Activated CD8-positive, alpha-beta memory T cell treated with anti-CD3 and anti-CD28 coated beads for 48 hours (primary cell): ENCODE measurements at places on chromosomes 6 and 20.

DNA sequence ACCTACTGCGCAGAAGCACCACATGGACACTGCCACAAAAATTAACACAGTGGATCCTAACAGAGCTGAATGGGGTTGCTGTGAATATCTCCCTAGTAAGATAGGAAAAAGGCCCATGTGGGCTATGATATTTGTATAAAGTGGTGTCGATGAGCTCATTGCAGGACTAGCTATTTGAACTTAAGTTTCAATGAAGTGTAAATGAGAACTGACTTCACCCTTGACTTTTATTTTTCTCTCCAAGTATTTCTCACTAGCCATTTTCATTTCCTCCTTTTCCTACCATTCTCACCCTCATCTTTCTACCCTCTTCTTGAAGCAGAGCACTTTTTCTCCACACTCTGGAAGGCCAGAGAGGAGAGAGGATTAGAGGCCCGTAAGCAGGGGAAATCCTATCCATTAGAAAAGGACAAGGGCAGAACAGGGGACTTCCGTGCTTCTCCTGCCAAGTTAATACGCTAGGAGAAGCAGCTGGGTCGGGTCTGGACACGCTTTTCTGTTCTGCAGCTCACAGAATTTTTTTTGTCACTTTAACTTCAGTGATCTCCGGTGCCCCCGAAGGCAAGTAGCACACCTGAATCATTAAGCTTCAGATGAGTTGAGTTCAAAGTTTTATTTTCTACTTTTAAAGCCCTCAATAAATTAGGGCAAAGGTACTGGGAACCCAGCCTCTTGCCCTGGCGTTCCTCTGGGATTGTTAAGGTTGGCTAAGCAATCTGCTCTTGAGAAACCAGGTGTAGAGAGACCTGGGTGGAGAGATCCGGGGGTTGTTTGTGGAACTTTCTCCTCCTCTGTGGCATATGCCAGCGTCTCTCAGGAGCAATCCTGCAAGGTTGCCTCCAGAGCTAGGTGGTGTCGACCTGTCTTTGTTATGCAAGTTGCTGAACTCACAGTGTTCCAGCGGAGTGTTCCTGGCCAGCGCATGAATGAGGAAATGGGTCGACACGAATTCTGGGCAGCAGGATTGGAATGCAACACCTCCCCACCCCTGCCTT lies 56.2 kb upstream of the ARID1B start:
- no peak for DNase-seq

DNA sequence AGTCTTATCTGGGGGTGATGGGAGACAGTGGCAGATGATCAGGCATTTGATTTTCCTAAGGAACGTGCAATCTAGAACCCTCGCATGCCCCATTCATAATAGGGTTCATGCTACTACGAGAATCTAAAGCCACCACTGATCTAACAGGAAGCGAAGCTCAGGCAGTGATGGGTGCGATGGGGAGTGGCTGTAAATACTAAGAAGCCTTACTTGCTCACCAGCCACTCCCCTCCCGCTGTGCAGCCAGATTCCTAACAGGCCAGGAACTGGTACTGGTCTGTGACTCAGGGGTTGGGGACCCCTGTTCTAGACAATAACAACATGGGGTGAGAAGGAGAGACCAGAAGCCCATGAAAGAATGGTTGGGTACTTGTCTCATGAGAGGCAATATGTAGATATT lies 4.5 kb downstream of the TREML4 start:
- no peak for DNase-seq

DNA sequence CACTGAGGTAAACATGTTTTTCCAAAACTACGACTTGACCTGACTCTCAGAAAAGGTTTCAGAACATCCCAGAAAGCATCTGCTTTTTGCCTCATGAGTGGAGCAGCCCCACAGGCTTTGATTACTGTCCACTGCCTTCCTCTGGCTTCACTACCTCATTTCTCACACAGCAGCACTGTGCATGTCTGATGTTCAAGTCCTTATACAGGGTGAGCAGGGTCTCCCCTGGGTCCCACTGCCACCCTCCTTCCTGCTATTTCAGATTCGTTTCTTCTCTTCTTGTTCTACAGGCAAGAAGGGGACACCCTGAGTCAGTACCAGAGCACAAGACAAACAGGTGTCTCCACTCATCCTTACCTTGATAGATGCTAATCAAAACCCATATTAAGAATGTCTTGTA lies 64.7 kb upstream of the NFATC2 start:
- DNase-seq = no peak

GRCh38 chr6:75418233-75418632 lies 75.4 kb downstream of the FILIP1 start:
- DNase-seq = no peak

DNA sequence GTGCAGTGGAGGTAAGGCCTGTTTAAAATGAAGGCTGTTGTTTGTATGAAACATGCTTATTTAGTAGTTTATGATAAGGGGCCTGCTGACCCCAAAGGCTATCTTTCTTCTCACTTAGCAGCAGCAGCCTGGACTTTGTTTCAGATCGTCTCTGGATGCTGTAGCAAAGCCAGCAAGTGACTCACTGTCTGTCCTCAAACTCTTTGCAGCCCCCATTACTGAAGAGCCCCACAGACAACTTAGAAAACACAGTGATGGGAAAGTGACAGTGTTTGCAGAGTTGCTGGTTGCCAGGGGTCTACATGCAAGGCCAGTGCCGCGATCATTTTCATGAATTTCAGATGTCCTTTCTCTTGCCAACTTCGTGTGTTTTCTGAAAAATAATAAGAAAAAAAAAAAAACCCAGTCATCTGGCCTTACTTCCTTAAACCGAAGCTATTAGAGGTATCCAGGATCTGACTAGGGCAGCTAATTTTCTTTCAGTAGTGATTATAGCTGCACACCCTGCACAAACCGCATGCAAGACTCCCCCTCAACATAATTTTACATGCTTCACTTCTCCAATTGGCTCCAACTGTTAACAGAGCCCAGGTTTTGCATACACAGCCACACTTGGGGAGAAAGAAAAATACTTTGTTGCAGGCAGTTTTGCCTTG lies 11.6 kb upstream of the F13A1 start:
- no peak for DNase-seq

GRCh38 chr6:15370733-15371671 lies 125.1 kb downstream of the JARID2 start:
- DNase-seq = no peak

DNA sequence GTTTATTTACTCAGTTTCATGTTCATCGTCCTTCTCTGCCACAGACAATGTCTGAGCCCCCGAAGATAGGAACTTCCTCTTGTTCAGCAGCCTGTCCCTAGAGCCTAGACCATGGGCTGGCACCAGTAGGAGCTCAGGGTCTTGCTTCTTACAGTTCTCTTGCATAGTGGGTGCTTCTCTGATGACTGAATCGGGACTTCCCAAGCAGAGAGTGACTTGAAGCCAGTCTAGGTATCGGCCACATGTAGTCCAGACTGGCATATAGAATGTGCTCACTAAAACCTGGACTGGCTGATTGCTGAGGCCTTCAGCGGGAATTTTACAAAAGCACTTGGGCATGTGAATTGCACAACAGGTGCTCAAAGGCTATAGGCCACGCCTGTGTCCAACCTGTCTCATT lies 52.0 kb downstream of the PRDM1 start:
- DNase-seq = no peak

DNA sequence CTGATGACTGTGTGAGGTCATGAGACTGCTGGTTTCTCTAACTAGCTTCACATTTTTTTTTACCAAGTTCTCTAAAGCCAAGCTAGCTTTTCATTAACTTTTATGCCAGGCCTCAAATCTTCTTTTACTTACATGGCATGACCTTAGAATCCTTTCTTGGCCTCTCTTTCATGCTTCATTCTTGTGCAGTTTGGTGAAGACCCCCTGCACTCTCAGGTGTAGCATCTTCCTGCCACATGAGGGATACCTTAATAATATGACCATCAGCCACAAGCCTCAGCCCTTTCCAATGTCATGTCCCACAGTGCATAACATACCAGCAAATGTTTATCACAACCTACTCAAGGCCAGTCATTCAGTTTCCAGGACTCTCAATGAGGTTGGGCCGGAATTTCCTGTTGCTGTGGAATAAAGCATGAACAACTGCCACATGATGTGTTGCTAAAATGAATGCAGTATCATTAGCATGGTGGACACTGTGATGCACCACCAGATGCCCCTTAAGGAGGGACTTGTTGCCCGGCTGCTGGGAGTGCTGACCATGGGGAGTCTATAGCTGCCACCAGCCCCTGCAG lies 72.2 kb downstream of the RIN2 start:
- no peak for DNase-seq

- no peak for DNase-seq
These were observed 595.5 kb downstream of the COL12A1 start for GRCh38 chr6:74610352-74610751.

GRCh38 chr6:53378208-53378607 lies 29.5 kb upstream of the ELOVL5 start:
- DNase-seq = no peak

- no peak for DNase-seq
These were observed 14.8 kb upstream of the CD164 start for GRCh38 chr6:109397020-109397419.

GRCh38 chr6:138601128-138601527 lies 101.8 kb upstream of the NHSL1 start:
- no peak for DNase-seq

DNA sequence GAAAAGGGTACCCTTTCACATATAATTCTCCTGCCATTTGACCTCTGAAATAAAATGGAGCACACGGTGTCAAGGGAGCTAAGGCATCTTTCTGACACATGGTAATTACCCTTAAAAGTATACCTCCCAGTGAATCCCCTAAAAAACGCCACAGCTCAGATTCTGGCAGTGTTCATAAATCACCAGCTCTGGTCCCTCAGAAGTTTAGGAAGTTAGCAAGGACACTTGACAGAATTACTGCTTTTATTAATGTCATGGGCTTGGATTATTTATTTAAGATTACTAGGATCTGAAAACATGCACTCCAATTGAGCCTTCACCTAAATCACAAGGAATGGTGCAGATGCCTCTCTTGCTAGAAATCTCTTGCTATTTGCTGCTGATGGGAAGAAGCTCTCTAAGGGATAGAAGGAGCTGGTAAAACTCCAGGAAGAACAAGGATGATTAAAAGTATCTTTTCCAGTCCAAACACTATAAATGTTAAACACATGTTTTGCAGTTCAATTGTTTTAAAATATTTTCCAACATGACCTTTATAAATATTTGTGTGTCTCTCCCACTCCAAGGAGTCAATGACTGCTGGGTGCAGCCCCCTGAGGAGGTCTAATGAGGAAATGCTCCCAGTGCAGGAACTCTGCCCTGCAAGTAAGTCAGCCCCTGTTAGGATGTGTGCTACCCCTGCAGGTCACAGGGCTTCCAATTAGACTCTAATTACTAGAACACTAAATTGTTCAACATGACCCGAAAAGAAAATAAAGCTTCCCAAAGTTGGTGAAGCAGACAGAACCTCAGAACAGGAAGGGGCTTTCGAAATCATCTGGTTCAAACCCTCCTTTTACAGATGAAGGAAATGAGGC lies 230.3 kb downstream of the TFAP2A start:
- no peak for DNase-seq

- DNase-seq = no peak
These were observed 85.9 kb downstream of the SMLR1 start for GRCh38 chr6:130913120-130913519.

- no peak for DNase-seq
These were observed 49.9 kb downstream of the FAM50B start for GRCh38 chr6:3899061-3899460.

GRCh38 chr6:83984411-83984810 lies 49.2 kb upstream of the MRAP2 start:
- no peak for DNase-seq

GRCh38 chr6:4794140-4794707 lies 18.0 kb downstream of the CDYL start:
- no peak for DNase-seq

DNA sequence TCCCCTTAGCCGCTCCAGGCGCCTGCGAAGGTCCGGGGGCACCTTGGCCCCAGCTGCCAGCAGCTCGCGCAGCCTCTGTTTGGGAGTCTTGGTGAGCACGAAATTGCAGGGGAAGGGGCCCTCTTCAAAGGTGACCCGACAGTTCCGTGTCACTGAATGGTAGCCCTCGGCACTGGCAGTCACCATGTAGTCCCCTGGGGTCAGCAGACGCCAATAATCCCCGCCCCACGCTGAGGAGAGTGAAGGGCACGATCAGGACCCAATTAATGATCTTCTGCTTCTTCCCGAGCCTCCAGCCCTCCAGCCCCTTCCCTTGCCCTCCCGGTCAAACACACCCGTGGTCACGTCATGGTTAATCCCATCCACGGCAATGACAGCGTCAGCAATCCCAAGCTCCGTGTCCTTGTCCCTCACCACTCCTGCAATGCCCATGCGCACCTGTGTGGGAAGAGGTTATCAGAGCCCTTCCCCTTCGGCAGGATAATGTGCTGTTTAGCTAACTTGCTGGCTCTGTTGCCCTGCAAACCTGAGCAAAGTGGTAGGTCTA lies 6.2 kb downstream of the CPXM1 start:
- no peak for DNase-seq

- DNase-seq = no peak
These were observed 122.8 kb downstream of the TASP1 start for GRCh38 chr20:13515796-13516558.

DNA sequence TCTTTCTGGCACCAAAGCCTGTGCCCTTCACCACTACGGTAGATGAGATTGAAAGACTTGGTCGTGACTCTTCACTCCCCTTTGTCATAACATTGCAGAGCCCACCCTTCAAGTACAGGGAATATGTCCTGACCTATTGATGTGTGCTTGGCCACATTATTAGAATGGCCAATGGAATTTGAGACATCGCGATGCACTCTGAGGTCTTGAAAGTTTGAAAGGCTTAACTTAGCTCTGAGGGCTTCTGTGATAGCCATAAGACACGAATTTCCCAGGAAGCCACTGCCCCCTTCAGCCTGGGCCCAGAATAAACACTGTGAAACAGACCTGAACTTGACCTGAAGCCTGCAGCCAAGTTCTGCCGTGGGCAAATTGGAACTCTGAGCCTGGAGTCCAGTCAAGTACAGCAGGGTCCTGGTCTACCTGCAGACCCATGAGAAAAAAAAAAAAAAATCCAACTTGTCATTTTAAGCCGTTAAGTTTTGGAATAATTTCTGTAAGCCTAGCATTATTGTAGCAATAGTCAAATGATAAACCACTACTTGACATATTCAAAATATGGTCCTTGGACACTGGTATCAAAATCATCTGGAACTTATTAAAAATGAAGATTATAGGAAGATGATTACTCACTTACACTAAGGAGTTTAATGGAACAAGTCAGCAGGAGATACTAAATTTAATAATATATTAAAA lies 36.9 kb upstream of the TRAF3IP2 start:
- DNase-seq = no peak

DNA sequence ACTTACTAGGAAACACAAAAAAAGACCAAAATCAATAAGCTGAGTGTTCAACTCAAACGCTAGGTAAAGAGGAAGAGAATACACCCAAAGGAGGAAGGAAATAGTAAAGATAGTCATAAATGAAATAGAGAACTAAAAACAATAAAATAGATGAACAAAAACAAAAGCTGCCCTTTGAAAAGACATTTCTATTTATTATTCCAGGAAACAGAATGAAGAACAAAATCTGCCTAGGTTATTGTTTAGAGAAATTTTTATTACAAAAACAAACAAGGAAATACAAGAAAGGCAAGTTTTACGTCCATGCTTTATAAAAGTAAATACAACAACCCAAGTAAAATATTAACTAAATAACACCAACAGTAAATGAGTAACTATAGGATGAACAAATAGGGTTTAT lies 20.1 kb downstream of the HLA-DMB start:
- no peak for DNase-seq
